NCI-H1436 (cell line): ENCODE measurements at places on chromosomes 7 and 10.

GRCh38 chr7:103573479-103574058 is 127.6 kb upstream of the SLC26A5 start:
- DNase-seq, result peak; percentile 2

- no peak for DNase-seq
Measured at GRCh38 chr7:128812514-128813168, 17.6 kb upstream of the FLNC start.

DNA sequence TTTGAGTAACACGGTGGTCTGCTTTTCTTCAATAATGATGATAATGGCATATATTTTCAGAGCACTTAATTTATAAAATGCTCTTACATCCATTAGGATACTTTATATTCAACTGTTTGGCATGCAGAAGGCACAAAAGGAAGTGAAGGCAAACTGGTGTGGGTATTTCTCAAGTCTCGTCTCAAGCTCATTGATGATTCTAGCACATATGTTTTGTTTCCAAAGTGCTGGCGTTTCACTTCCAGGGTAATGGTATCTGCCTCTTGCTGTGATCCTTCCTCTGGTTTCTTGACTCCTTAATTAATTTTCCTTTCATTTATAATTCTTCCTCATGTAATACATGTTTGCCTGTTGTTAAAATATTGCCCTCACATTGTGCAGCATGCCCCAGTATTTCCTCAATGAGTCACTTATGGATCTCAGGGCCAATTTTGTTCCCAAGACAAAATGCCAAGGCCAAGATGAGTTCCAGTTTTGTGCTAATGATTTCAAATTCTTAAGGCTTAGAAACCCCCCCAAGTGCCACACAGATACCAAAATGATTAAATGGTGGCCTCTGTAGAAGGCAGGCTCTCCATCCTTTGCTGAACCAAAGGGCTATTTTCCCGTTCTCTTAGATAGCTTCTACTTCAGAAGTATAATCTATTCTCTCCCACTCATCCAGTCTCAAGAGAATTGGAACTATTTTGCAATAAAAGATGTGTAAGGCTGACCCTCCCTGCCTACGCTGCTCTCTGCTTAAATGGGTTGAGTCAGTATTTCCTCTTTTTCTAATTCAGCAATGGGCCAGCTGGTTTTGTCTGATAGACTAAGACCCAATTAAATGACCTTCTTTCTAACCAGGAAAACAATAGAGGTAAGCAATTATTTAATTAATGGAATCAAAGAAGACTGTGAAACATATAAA is 171.2 kb downstream of the ZNF365 start:
- no peak for DNase-seq

GRCh38 chr7:76193883-76194282 is 7.8 kb upstream of the SRRM3 start:
- DNase-seq, result no peak

DNA sequence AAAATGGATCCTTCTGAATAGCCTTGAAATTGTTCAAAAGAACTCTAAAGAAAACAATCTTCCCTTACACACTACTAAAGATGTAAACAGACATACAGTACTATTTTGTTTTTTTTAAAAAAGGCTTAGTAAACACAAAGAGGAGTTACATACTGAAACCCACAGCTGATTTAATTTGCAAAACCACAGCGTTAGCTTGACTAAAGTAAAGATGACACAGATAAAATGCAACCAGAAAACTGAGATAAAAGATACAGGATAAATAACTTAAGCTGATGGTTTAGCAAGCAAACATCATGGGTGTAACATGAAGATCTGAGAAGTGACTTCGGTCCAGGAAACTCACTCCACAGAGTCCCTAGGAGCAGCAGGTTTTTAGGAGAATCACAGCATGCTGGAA is 21.8 kb downstream of the PRKCQ start:
- no peak for DNase-seq

DNA sequence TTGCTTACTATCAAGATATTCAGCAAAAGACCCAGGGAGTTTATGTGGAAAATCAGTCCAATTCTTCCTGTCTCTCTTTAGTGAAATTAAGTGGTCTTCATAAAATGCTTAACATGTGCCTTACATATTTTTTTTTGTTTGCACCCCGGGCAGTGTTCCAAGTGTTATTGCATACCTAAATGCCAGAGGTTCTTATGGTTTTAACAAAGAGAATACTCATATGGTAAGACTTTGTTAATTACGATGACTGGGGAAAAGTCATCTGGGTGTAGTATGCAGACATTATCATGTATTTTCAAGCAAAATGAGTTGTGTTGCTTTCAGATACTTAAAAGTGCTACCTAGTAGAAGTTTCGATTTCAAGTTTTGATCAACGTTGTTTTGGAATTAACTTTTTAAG is 82.6 kb downstream of the PRKG1 start:
- no peak for DNase-seq

DNA sequence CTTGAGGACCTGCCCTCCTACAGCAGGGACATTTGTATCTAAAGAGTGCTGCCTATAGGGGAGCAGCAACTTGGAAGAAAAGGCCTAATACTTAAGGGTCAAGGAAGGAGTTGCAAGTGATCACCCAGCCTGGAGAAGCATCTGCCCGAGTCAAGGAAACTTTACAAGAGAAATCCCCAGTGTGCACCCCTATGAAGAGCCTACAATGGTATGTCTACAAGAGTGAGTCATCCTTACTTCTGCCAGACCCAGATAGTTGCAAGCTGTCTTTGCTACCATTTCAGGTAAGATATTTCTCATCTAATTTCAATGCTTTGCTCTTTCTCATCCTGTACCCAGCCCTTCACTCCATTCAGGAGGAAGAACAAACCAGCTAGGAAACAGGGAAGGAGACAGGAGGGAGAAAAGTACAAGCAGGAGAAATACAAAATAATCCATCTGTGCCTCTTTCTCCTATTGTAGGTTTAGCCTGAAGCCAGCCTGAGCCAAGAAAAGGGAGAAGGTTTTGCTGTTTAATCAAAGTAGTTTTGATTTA is 34.4 kb upstream of the AGR3 start:
- DNase-seq, result no peak

DNA sequence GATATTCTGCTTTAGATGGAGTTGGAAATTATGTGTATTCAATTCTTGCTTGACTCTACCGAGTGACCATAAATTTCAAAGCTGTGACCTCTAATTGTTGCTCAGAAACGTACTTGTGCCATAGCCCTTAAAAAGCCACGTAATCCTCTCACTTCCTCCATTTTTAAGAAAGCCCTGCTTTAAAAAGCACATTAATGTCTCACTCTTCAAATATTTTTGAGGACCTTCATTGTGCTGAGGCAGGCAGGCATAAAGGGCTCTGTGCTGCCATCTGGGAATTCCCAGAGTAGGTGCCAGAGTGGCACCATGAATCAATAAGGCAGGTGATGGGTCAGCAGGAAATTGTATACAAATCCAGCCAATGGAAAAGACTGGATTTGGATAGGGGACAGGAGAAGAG is 97.7 kb upstream of the FAM204A start:
- no peak for DNase-seq

GRCh38 chr7:35185908-35186731 is 67.8 kb downstream of the TBX20 start:
- DNase-seq, result peak; percentile 12

GRCh38 chr7:141208539-141208938 is 134.7 kb downstream of the TMEM178B start:
- DNase-seq, result no peak

DNA sequence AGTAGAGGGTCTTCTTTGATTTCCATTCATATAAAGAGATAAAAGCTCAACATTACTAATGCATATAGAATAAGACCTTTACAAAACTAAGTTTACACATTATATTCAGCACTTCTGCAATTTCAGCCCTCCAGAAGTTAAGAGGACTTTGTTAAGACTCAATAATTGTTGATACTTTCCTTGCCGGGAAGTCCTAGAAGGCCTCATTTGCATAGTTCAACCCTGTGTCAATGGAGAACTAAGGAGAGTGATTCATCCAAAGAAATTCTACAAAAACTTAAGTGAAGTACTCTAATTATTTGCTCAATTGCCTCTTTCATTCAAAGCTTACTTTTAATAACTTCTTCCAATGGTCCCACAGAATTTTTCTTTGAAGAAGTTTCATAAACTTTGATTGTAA is 1060.3 kb upstream of the CELF2 start:
- DNase-seq, result no peak

- peak; percentile 51 for DNase-seq
Measured at GRCh38 chr7:27921081-27921836, 181.3 kb downstream of the TAX1BP1 start.

- DNase-seq, result no peak
Measured at GRCh38 chr7:98913612-98914011, 35.3 kb downstream of the TRRAP start.

- no peak for DNase-seq
Measured at GRCh38 chr7:70349819-70350218, 751.5 kb downstream of the AUTS2 start.

- DNase-seq, result no peak
Measured at GRCh38 chr10:124993345-124993708, 51.4 kb downstream of the ZRANB1 start.

GRCh38 chr7:128405471-128406313 is 4.1 kb downstream of the IMPDH1 start:
- peak; percentile 37 for DNase-seq

- DNase-seq, result no peak
Measured at GRCh38 chr7:37986908-37987330, 66.5 kb downstream of the EPDR1 start.

GRCh38 chr10:132466520-132467463 is 69.8 kb downstream of the PWWP2B start:
- DNase-seq, result no peak

DNA sequence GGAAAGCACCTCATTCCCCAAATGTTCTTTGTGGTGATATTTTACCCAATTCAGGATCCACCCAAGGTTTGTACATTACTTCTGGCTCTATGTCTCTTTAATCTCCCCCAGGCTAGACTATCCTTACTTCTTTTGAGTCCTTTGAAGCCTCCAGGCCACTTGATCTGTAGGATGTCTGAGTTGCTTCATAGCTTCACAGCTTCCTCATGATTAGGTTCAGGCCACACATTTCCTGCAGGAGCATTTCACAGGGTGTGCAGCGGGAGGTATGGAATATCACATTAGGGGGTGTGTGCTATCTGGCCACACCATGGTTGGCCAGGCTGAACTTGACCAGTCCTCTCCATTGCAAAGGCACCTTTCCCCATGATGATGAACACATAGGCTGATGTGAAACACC is 18.7 kb downstream of the TSPAN15 start:
- no peak for DNase-seq

- no peak for DNase-seq
Measured at GRCh38 chr10:69417542-69417941, 824 bp upstream of the TACR2 start.

DNA sequence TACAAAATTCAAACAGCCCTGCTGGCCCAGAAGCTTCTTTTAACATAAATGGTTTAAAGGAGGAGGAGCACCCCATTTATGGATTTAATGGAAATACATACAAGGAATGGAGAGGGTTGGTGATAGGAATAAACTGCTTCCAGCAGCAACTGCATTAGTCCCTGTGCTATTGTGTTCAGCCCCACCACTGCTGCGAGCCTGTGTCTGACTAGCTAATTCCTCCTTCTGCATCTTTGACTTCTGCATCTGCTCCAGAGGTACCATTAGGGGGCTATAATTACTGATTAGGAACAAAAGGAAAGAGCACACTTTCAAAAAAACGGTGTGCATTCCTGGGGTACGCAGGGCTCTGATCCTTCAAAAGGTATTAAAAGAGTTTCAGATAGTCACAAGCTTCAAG is 24.8 kb downstream of the CDCA7L start:
- no peak for DNase-seq

DNA sequence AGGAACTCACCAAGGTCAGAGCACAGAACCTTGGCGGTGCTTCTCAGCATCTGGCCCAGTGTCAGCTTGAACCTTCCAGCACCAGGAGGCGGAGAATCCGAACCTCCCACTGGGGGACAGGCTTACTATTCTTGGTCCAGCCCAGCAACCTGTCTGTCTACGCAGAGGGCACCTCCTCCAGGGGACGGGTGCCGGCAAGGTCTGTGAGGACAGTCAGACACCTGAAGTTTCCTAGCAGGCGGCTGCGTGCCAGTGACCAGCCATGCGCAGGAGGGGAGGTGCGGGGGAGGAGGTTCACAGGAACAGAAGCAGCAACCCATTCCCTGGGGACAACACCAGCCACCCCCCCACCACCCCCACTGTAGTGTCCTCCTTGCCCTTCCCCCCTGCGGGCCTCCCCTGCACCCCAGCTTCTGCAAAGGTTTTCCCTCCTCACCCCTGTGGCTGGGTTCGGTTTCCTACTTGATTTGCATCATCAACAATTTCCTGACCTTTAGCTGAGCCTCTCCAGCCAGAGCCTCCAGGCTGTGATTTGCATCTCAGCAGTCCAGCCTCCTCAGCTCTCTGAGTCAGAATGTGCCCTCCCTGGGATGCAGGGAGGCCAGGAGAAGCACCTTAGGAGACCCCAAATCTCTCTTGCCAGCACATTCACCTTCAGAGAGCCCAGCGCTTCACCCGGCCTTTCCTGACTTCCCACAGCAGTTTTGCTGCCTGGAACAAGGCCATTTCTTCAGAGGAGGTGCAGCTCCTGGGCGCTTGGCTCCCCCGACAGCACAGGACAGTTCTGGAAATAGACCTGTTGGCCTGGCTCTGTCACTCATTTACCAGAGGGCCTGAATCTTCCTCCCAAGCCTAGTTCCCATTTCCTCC is 107.5 kb upstream of the NPS start:
- no peak for DNase-seq

DNA sequence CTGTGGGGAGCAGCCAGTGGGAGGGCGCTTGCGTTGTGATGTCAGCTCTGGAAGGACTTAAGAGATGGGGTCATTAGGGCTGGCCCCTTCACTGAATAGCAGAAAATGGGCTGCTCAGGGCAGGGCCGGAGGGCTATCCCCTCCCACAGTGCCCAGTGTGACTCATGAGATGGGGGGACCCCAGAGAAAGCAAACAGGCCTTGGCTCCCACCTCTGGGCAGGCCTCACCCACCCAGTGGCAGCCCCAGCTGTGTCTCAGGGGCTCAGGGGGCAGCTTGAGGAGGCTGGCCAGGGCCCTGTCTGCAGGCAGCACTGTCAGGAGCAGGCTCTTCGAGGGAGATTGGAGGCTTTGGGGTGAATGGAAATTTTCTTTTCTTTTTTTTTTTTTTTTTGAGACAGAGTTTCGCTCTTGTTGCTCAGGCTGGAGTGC is 168.3 kb downstream of the SLIT1 start:
- DNase-seq, result no peak

- peak; percentile 30 for DNase-seq
Measured at GRCh38 chr10:95841661-95842498, 65.9 kb upstream of the CC2D2B start.

GRCh38 chr7:149624006-149624405 is 126.4 kb upstream of the ZNF746 start:
- DNase-seq, result no peak

- no peak for DNase-seq
Measured at GRCh38 chr10:113893570-113893969, 39.1 kb downstream of the NHLRC2 start.

GRCh38 chr10:48548531-48549135 is 56.2 kb downstream of the ARHGAP22 start:
- no peak for DNase-seq
